A549 (cell line): ENCODE measurements at places on chromosomes 3 and 15.

DNA sequence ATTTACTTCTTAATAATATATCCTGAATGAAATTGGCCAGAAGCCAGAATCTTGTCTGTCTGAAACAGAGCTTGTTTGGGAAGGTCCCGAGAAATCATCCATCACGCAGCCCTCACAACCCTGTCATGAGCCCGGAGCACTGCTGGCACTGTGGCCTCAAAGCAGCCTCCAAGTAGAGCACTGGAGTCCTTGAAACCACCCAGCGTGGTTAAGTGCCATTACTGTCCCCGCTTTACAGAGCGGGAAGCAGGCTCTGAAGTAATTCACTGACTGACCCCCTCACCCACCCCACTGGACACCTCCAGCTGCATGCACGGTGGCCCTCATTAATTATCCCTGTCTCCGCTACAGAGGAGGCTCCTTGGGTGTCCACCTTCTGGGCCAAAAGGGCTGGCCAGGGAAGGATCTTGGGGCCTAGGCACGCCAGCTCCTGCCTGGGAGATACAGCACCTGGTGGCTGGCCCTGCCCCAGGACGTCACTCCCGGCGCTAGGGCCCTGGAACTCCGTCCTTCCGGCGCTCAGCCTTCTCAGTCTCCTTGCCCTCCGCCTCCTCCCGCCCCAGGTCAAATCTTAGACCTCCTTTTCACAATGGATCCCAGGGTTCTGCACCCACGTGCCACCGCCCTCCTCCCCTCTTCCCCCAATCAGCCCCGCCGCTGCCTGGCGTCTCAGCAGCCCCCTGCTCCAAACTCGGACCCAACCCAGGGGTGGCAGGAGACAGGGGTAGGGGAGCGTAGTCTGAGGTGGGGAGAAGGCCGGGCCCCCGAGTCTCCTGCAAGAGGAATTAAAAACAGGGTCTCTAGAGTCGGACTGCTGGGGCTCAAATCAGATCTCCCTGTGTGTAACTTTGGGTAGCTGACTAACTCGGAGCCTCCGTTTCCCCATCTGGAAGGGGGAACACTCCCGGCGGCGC lies 1.1 kb downstream of the TKT start:
- DNase-seq, result no peak

DNA sequence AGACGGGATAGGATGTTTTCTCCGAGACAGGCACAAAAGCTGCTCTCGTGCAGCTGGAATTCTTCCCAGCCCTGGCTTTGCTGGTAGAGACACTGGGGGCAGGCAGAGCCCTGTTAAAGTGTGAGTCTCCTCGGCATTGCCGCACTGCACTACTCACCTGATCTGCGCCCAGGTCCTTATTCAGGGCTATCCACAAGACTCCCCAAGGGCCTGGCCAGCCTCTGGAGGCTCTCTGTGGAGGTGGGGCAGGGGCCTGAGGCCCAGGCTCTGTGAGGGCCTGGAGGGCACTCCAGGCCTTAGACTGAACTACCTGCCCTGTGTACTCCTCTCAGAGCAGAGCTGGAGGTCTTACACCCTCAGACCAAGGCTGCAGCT lies 48.4 kb downstream of the KY start:
- no peak for DNase-seq

GRCh38 chr3:30596152-30596551 lies 10.2 kb upstream of the TGFBR2 start:
- peak; percentile 31 for DNase-seq

GRCh38 chr3:197088370-197088769 lies 58.8 kb upstream of the MELTF start:
- DNase-seq, result no peak

DNA sequence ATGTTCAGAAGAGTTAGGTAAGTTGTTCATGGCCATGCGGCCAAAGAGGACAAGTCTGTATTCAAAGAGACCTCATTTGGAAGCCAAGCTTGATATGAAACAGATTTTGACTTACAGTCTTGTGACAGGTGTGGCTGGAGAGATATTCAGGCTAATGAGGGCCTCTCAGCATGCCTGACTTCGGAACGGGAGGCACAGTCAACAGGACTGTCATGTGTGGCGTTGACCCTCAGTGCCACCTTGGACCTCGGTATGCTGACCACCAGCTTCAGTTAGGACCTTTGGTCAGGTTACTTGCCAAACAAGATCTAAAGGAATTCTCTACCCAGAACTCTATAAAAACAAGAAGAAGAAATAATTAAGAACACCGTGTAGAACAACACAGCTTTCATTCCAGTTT lies 124.1 kb downstream of the CHST2 start:
- no peak for DNase-seq

GRCh38 chr15:58490086-58490887 lies 58.5 kb downstream of the LIPC start:
- DNase-seq, result no peak

DNA sequence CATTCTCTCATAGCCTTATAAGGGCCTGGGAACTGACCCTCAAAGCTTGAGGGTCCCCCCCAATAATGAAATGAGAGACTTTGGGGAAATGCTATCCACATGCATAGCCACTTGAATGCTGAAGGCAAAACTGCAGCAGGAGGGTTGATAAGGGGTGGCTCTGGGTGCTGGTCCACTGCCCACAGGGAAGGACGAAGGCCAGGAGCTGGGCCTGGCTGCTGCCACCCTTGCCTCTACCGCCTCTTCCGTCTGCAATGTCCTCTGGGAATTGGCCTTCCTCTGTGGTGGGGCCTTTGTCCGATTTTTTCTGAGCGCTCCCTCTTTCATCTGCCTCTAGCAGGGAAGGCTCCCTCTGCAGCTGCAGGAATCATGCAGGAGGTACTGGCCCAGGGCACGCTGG lies 41.0 kb downstream of the OCA2 start:
- no peak for DNase-seq

GRCh38 chr15:30953183-30953582 lies 38.2 kb downstream of the MTMR10 start:
- DNase-seq, result no peak

GRCh38 chr3:177300842-177301241 lies 103.6 kb upstream of the TBL1XR1 start:
- no peak for DNase-seq

- DNase-seq, result no peak
Measured at GRCh38 chr15:92000709-92001108, 147.2 kb downstream of the SLCO3A1 start.

DNA sequence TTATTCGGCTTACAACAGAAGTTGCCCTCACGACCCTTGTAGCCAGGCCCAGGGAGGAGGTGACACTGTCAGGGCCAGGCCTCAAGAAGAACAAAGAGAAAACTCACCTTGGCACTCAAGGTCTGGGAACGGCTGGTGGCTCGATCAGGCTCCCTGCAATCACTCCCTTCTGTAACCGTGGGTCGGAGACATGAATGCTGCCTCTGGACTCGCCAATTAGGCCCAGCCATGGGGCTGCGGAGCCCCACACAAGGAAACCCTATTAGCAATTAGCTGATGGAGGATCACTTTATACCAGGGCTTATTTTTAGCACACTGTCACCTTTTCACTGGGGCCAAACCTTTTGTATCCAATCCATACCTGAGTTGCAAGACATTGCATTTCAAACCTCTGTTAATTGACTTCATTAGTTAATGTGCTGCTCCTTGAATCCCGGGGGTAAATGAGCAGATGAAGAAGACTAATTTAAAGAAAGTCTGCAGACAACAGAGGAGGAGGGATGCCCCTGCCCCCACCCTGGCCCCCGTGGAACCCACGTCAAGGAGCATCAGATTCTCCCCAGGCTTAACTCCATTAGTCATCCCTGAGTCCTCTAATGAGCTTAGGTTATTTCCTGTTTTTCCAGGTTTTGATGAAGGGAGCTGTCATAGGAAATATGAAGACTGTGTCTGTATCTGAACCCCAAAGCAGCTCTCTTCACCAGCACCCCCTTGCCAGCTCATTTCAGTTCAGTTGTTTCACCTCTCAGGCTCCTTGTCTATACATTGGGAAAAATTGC lies 255.3 kb downstream of the RORA start:
- no peak for DNase-seq

- peak; percentile 9 for DNase-seq
Measured at GRCh38 chr3:55795746-55796145, 308.6 kb upstream of the WNT5A start.

DNA sequence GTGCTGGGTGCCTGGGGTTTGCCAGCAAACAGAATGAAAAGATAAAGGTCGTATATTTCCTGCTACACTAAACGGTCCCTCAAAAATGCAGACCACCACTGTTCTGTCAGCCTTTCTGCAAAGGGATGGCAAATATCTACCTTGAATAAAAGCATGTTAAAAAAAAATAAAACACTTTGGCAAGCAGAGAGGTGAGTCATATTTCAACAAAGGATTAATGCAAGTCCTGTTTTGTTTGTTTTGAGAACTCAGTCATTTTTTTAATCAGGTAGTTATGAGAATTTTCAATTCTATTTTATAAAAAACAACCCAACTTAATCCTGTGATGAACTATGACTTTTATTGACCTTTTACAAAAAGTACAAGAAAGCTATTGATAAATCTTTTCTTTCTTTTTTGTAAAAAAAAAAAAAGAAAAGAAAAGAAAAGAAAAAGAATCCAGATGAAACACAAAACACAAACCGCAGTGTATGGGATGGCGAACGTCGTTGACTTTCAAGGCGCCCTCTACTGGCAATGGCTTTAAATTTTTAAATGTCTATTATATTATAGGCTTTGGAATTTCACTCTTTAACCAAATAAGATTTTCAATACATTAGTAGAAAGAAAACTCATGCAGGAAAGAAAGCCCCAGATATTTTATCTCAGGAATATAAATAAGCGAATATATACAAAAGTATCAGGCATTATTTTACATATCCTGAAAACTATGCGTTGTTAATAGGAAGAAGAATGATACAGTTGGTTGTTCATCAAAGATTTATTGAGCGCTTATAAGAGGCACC lies 87.8 kb downstream of the NCEH1 start:
- DNase-seq, result no peak

- peak; percentile 7 for DNase-seq
Measured at GRCh38 chr3:144774897-144775296, 803.3 kb downstream of the DIPK2A start.

GRCh38 chr3:52222319-52223221 lies 2.9 kb downstream of the TLR9 start:
- DNase-seq, result no peak

DNA sequence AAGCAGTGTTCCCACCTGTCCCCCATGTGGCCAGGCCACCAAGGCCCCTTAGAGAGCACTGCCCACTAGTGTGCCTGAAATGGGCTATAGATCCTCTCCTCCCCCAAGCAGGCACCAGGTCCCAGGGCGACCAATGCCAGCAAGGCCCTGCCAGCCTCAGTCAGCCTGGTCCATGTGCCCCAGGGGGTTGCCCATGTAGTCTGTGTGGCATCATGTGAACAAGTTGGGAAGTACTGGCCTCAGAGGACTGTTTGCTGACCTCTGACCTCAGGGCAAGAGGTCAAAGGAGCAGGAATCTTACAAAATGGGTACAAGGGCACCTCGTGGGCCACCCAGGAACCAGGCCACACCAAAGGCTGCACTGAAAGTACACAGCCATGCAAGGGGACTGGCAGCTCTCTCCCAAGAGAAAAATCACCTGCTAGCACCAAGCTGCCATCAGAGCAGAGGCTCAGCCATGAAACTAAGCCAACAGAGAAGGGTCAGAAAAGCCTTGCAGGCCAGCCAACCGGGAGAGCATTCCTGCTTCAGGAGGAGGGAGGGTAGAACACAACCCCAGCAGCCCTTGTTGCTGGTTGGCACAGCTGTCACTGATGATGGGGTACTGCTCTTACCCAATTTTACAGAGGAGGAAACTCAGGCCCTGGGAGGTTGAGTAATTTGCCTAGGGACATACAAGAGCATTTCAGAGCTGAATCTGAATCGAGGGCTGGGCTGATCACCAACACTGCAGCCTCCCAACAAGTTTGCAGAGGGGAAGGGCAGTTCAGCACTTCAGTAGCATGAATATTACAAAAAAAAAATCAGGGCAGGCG lies 5.2 kb upstream of the FURIN start:
- DNase-seq, result peak; percentile 62

- no peak for DNase-seq
Measured at GRCh38 chr3:111758642-111759041, 100.4 kb upstream of the PHLDB2 start.

DNA sequence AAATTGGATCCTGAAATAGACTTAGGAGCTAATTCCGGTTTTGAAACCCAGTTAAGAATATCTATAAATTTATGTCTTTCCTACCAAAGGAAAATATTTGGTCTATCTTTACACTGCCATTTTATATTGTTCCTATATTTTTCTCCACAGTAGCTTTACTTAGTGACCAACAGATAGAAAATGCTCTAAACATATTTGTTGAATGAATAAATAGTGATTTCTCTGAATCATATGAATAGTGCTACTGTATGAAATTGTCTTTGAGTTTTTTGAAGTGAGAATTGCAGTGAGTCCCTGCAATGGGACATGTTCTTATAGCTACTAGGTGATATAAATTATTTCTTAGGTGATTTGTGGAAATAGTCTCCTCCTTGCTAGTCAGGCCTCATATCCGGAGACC lies 18.5 kb upstream of the EID1 start:
- no peak for DNase-seq

DNA sequence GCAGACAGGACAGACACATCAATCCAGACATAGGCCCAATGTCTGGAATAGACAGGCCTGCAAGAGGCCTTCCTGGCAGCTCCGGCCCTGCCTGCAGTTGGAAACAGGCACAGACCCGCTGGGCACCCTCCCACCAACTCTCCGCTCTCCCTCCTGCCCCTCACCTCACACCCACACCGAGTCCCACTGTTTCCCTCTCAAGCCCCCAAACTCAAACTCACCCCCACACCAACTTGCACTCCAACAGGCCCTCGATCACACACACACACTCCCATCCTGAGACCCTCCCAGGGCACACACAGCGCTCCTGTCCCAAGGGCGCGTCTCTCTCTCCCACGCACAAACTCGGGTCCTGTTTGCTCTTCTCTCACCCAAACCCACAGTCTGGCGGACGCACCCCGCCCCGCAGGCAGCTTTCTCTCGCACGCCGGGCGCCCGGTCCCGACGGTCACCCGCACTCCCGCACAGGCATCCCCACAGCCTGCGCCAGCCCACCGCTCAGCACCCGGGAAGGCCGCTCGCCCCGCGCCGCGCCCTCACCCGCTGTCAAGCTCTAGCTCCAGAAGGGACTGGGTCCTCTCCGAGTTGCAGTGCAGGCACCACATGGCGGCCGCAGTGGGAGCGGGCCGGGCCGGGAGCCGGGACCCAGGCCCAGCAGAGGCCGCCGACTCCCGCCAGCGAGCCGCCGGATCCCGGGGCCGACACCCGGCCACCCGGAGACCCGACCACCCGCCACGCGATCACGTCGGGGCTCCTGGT lies 106.2 kb downstream of the IQSEC1 start:
- peak; percentile 50 for DNase-seq

DNA sequence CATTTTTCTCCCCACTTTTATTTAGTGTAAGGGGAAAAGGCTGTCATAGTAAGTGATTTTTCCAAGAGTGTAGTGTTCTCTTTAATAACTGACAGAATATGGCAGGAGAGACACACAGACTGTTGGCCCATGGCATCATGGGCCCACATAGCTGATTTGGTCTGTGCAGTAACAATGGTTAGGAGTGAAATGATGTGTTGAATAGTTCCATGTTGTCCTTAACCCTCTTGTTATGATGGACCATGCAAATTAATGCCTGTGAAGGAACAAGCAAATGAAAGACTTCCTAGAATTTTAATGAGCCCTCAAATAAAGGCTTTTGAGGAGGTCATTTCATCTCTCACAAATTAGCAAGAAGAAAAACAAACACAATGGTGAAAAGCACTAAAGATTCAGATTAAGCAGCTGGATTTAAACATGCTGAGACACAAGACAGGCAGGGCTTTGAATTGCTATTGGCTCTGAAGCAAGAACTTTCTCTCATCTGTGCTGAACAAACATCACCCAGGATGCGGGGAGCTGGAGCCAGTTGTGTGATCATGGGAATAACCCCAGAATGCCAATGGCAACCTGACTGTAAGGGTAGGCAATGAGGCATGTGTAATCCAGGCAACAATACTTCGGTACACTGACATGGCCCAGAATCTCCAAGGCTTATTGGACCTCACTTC lies 136.7 kb upstream of the VEPH1 start:
- DNase-seq, result no peak
